ENCODE measurements at places on chromosomes 3 and 15.
A peak's percentile ranks its signal among the peaks of the same experiment; 100 is the strongest.

GRCh38 chr15:56844471-56844870 lies 74.0 kb upstream of the TCF12 start:
- DNase-seq, result no peak

GRCh38 chr3:146503461-146504202 lies 34.3 kb upstream of the PLSCR2 start:
- DNase-seq, result no peak

GRCh38 chr3:17670749-17671148 lies 71.7 kb downstream of the TBC1D5 start:
- no peak for DNase-seq

DNA sequence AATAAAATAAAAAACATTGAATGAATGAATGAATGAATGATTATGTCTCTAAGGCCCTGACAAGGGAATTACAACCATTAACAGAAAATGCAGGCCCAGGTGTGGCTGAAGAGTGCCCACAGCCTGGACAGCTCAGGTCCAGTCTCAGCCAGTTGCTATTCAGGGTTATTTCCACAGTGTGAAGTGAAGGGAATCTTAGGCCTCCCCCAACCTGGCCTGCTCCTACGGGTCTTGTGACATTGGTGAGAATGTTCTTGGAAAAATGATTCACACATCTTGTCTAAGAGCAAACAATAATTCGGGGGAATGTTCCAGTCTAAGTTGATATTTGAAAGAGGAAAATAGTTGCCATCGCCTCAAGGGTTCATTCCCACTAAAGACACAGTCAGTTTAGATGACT lies 37.0 kb downstream of the MINDY4B start:
- no peak for DNase-seq

DNA sequence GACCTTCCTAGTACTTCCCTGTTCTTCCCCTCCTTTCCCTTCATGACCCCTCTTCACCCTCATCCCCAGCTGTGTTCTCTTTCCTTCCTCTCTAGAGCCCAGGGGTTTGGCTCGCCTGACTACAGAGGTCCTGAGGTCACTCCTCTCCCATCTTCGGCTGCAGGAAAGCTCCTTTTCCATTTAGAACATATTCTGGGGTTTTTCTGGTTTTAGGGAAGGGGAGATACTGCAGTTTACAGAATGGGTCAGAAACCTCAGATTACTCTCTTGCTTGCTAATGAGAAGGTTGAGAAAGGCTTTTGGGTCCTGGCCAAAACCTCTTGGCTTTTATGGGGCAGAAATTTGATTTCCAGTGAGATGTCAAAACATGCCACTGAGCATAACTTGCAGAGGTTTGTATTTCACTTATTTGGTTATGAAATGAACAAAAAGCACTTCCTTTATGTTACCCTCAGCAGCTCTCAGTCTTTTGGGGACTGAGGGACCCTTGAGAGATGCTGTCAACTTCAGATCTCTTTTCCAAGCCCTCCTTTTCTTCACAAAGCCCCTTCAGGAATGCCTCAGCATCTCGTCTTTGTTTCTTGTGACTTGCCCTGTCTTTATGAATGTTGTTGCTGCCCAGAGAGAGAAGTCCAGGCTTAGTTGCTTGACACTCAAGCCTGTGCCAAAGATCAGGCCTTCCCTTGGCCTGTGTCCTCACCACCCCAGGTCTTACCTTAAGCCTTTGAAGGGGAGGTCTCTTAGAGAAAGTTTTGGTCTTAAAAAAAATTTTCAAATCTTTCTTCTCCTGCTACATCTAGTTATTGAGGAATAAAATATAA lies 121.7 kb upstream of the TPM1 start:
- no peak for DNase-seq

DNA sequence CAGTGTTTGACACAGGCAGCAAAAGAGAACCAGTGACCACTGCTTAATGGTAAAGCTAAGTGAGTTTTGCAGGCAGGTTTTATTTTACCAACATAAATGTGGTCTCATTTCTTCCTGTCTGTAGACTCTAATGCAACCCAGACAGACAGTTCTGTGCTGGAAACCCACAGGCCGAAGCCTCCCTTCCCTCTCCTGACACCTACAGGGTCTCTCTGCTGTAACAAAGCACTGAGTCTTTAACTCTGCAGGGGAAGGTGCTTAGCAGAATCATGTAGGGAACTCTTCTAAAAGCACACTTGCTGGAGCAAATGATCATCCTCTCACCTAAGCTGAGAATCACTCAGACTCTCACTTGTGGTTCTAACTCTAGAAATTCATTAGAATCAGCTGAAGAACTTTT lies 200.3 kb downstream of the KBTBD8 start:
- no peak for DNase-seq

DNA sequence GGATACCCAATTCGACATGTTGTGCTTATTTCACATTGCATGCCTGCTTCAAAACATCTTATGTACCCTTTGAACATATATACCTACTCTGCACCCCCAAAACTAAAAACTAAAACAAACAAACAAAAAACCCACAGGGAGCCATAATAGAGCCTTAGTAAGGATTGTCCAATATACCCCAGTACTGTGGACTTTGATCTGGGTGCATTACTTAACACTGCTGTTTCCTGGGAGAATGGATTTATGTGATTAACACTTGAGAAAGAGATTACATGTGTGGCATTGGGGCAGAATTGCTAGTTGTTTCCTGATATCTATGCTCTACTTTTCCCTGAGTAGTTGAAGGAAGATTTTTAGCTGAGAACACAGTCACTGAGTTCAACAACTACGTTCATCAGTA lies 583.4 kb upstream of the ROBO1 start:
- no peak for DNase-seq

DNA sequence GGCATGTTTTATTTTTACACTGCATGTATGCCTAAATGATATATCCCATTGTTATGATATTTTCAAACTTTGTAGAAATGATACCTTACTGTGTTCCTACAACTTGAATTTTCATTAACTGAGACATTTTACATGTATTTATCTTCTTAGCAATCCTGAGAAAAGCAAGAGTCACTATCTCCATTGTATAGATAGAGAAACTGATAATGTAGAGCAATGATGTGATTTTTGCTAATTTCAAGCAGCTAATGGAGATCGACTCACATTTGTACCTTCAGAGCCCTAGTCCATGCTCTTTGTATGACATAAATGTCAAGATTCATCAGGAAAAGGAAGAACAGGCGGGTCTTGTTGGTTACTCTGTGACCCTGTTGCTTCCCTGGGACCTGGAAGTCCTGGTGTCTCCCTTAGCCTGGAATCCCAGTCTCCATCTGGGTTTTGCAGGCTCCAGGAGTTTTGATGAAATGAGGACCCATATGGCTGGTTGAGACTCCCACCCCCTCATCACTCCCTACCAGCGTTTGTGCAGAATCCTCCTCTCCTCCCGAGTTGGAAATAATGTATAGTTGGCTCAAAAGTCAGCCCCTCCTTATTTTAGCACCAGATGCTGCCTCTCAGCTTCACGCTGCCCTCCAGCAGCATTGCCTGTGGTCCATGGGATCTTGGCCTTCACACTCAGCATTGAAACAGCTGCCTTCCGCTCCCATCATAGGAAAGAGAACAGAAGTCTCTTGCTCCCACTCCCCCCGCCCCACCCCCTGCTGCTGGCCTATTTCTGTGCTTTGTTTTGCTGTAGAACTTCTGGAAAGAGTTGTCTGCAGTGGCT lies 67.1 kb downstream of the APBA2 start:
- DNase-seq, result no peak

- no peak for DNase-seq
Observed at GRCh38 chr3:2526926-2527325, 428.3 kb downstream of the CNTN4 start.

GRCh38 chr15:89823836-89824606 lies 9.4 kb upstream of the ANPEP start:
- DNase-seq, result peak; percentile 62

GRCh38 chr3:108985844-108986243 lies 32.2 kb upstream of the GUCA1C start:
- DNase-seq, result no peak

- peak; percentile 8 for DNase-seq
Observed at GRCh38 chr3:141289228-141289772, 57.7 kb downstream of the PXYLP1 start.

DNA sequence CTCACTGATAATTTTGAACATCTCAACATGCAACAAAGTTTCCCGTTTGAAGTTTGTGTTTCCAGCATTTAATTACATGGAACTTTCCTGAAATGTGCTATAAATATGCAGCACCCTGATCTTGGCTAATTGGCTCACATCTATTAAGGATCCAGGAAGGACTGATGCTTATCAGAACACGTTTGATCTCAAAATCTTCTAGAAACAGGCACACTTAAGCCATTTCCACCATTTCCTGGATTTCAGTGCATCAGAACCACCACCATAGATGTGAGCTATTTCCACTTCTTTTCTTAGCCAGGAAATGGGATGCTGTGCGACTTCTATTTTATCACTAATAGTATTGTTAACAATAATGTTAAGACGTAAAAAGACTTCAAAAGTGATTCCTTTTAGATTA lies 228.9 kb downstream of the FEZF2 start:
- no peak for DNase-seq

DNA sequence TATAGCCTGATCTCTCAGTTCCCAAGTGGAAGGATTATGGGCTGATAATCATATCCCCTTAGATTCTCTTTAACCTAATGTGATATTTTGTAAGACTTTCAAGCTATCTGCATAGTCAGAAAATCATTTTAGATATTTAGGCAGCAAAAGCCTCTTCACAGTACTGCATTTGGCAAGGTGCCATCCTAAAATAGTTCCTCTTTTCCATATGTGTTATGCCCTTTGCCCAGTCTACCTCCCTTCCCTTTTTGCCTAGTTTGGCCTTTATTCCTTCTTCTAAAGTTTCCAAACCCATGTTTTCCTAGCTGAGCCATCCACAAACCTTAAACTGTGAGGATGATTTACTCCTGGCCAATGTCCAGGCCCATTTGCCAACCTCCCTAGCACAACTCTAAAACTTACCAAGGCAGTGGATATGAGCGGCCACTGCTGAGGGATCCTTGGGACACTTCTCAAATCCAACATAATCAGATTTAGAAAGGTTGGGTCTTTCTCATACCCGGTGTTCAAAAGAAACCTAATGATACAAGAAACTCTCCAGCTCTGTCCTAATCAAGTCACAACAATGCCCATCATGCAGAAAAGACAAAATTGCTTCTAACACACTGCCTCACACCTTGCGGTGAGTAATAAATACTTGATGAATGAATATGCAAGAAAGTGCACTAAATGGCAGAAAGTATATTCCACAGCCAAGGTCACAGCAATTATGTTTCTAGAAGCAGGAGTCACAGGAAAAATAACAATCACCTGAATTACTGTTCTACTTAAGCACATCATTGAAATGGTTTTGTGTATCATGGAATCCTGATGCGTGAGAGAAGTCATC lies 493.9 kb downstream of the NLGN1 start:
- no peak for DNase-seq

- DNase-seq, result no peak
Observed at GRCh38 chr3:187197335-187197649, at the start of gene RTP1. TSS of gene RTP1 (plus strand) at chr3:187197486. CDS start at chr3:187197516, 30 bp downstream.

DNA sequence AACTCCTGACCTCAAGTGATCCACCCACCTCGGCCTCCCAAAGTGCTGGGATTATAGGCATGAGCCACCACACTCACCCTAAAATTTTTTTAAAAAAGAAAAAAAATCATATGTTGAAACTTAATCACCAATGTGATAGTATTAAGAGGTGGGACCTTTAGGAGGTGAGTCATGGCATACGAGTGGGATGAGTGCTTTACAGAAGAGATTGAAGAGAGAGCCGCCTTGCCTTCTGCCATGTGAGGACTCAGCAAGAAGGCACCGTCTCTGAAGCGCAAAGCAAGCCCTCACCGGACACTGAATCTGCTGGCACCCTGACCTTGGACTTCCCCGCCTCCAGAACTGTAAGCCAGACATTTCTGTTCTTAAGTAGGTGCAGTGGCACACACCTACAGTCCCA lies 5.5 kb downstream of the ARPIN start:
- no peak for DNase-seq

DNA sequence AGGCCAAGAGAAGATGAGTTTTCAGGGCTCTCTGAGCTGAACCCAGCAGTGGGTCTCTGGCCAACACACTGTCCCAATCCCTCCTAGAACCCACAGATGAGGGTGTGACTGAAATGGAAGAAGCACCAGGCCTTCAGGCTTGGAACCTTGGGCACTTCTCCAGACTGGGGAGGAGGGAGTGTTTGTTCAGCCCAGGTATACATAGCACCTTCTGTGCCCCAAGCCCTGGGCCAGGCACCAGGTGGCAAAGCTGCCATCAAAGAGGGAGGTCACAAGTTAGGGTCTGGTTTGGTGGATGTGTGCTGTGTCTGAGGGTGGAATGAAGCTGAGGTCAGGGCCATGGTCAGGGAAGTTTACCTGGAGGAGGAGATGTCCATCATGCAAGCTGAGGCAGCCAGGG lies 15.8 kb upstream of the RHO start:
- DNase-seq, result no peak

DNA sequence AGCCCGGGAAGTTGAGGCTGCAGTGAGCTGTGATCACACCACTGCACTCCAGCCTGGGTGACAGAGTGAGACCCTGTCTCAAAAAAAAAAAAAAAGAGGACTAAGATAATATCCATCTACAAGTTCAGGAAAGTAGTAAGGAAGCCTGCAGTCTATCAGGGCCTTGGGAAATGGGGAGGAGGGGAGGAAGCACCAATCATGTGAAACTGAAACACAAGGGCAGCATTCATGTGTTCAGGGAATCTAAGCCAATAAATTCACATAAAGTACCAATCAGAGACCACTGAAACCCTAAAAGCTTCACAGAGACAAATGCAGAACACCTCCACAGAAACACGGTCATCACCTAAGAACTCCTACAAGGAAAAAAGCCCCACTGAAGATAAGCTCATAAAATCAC lies 22.9 kb upstream of the HHATL start:
- no peak for DNase-seq

GRCh38 chr3:153976891-153977554 lies 144.2 kb upstream of the ARHGEF26 start:
- DNase-seq, result no peak

DNA sequence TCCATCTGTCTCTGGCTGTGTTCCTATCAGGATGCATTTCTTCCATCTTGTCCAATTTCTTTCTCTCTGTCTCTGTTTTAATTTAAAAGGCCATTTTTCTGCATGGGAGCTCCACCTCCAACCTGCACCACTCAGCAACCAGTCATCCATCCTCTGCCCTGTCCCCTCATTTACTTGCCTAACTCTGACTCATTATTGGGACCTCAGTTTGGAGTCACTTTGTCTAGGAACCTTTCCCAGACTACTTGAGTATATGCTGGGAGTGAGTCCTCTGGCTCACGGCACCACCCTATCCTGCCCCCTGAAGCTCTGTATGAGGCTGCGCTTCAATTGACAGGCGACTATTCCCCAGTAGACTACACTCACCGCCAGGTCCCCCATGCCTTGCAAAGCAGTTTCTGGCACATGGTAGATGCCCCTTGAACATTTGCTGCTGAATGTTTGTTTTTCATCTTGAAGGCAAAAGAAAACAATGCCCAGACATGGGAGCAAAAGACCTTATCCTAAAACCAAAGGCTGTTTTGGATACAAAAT lies 513.3 kb upstream of the CFAP20DC start:
- DNase-seq, result no peak

DNA sequence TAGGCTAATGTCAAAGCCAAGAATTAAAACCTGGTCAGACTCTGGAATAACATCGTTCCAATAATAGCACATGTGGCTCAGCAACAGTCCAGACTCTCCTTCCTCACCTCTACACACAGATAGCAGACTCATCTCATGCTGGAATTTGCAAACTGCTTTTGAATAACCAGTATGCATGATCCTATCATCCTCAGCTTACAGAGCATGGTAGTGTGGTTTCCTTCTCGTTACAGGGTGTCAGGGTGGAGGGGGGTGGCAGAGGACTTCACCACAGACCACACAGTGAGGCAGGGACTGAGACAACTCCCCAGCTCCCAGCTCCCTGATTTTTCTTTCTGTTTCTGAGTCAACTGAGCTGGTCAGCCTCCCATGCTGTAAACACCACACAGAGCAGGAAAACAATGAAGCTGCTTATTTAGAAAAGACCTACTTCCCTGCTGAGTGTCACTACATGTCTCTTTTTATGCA lies 101.6 kb downstream of the RPL22L1 start:
- no peak for DNase-seq
